Cerebellar nuclear complex (tissue), 1 donor: ENCODE measurements at places on chromosomes 3 and 15.

GRCh38 chr3:38960953-38961622 lies 90.7 kb downstream of the SCN11A start:
- no peak for DNase-seq

- DNase-seq = no peak
Observed at GRCh38 chr3:114216186-114216970, 21.0 kb downstream of the ZNF80 start.

- DNase-seq = no peak
Observed at GRCh38 chr3:188415196-188415595, 261.2 kb downstream of the LPP start.

DNA sequence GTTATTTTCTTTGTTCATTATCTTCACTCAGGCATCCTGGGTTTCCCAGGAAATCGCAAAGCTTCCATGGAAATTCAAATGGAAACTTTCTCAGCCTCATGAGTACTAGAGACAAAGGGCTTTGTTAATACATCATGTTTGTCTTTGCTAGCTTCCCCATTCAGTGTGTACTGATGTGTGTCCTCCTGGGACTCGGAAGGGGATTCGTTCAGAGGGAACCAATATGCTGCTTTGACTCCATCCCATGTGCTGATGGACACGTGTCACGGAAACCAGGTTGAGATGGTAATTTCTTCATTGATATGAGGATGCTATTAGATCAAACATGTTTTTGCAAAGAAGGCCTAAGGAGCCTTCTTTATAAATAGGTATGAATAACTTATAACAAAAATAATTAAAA lies 87.0 kb upstream of the KCNAB1 start:
- DNase-seq = no peak

DNA sequence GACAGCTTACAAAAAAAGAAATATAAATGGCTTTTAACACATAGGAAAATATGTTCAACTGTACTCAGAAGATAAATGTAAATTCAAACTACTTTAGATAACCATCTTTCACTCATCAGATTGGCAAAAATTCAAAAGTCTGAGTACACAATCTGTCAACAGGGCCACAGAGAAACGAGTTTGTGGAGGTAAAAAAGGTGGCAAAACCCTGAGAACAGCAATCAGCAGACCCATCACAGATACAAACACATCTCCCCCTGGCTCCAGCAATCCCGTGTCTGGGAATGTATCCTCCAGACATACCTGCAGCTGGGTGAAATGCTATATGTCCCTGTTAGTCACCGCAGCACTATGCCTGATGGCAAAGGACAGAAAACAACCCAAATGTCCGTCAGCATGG lies 149.5 kb downstream of the OSBPL10 start:
- no peak for DNase-seq

DNA sequence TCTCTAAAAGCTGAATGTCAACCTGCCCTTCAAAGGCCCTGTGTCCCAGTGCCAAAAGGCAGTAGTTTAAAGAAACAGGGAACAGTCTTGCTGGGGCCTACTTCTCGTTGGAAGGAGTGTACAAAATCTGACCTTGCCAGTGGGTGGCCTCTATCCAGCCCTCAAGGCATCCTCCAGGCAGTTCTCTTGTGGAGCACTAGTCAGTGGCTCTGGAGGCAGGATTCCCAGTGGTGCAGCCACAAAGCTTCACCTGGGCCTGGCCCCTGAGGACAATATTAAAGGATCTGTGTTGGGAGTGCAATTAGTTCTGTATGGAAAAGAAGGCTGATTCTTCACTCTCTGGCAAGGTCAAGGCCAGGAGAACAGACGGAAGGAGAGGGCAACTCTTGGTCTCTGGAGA lies 237.8 kb upstream of the ADAMTS9 start:
- no peak for DNase-seq

DNA sequence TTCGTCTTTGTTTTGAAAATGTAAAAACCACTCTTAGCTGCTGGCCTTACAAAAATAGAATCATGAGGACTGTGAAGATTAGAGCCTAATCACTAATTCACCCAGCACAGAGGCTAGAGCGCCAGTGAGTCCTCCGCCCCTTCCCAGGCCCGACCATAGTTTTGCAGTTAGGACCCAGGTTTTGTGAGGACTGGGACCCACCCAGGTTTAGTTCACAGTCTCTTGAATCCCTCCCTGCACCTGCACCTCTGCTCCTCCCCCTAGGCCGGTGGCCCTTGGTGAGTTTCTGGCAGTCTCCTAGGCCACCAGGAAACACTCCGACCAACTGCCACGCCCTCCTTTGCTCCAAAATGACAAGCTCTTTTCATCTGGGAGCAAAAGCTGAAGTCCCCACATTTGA lies 136.0 kb upstream of the CCDC54 start:
- no peak for DNase-seq

GRCh38 chr3:144257381-144257780 lies 285.8 kb downstream of the DIPK2A start:
- DNase-seq = no peak

DNA sequence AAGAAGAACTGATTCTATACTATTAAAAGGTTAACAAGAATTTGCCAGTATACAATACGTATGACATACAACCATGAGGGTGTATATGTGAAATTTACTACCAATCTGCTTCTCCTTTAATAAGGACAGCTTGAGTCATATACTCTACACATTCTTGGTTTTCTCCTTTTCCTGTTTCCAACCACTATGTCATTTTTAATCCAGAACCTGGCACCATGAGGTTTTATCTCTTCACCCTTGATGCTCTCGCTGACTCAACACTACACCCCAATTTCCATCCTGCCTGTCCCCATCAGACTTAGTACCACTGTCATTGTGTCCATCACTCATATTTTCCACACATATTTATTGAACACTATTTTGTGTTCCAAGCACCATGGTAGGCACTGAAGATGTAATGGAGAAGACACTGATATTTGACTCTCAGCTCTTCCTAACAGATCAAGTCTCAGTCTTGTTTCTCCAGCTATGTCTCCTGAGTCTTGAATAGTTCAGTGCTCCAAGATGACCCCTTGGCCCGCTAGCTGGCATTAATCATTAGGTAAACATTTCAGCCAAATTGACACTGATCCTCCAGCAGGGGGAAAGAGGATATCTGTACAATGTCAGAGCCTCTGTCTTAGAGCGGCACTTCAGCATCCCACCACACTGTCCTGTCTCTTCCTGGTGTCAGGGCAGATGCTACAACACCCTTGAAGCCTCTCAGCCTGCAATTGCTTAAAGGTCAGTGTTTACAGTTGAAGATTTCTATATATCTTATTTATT lies 11.2 kb upstream of the COL8A1 start:
- no peak for DNase-seq

- DNase-seq = no peak
Observed at GRCh38 chr3:72009851-72010443, 225.0 kb upstream of the PROK2 start.

- DNase-seq = no peak
Observed at GRCh38 chr3:183629546-183630301, 5.7 kb upstream of the KLHL24 start.
